Stimulated activated CD8-positive, alpha-beta memory T cell treated with anti-CD3 and anti-CD28 coated beads, Interleukin-7, amount 100 ng/mL, for 1 hour (primary cell): ENCODE measurements at places on chromosomes 13 and 19.

GRCh38 chr19:22595918-22596341 lies 38.2 kb upstream of the ZNF492 start:
- no peak for DNase-seq

GRCh38 chr19:13342672-13343071 lies 163.6 kb downstream of the CACNA1A start:
- DNase-seq = no peak

- DNase-seq = no peak
Measured at GRCh38 chr13:111215081-111216047, 100.3 kb downstream of the ARHGEF7 start.

- no peak for DNase-seq
Measured at GRCh38 chr13:84553227-84553626, 671.0 kb upstream of the SLITRK1 start.

GRCh38 chr19:19655641-19656343 lies 7.7 kb downstream of the ATP13A1 start:
- DNase-seq = no peak

- no peak for DNase-seq
Measured at GRCh38 chr13:30819136-30819888, 84.0 kb downstream of the ALOX5AP start.

DNA sequence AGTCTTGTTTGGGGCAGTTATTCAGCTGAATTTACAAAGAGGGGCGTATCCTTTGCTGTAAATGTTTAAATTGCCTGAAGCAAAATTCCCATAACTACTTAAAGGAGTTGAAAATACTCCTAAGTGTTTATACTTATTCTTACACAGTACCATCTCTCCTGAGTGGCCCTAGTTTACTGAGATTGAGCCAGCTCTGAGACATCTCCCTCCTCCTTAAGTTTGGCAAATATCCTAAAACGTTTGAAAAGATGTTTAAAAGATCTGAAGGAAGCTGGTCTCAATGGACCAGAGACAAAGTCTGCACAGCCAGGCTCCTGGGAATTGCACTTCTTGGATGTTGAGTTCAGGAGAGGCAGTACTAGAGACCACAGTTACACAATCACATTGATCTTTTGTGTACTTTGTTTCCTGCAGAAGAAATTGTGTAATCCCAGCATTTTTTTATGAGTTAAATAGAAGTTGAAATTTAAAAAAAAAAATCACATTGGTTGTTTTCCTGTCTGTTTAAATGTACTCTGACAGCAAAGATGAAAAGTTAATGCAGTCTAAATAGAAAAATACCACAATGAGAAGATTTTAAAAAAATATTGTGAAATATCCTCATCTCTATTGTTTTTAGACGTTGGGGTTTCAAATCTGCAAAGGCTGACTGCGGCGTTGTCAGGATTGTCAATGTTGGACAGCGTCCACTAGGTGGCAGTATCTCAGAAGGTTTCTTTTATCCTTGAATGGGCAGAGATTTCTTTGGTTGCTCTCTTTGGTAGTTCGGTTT lies 20.7 kb downstream of the TNFSF11 start:
- peak; percentile 17 for DNase-seq

GRCh38 chr13:105127732-105128131 lies 1407.7 kb downstream of the EFNB2 start:
- DNase-seq = no peak

GRCh38 chr19:2048104-2048958 lies 2.7 kb downstream of the MKNK2 start:
- DNase-seq = no peak

DNA sequence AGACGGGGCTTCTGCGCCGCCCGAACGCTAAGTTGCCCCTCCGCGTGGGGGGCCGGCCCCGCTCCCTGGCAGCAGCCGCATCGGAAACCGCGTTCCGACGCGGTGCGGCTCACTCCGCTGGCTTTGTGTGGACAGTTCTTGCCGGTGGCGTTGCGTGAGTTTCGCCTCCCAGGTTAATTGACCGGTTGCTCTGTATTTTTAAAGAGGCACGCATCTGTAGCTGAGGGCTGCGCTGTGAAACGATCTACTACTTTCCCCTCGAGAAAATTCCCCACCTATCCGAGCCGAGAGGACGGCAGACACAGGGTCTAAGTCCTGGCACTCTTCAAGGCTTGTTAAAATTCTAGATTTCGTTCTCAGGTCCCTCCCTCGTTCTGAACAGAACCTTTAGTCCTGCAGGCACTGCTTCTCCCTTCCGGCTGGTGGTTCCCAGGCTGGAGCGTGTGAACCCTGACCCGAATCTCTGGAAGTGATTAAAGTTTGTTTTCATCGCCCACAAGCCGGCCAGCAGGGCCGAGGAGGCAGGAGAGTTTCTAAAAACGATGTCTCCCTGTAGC lies 933 bp downstream of the ARHGEF7 start:
- DNase-seq = no peak

GRCh38 chr19:3645067-3645396 lies 18.4 kb upstream of the CACTIN start:
- no peak for DNase-seq

GRCh38 chr19:29844891-29845573 lies 33.2 kb downstream of the CCNE1 start:
- peak; percentile 92 for DNase-seq

DNA sequence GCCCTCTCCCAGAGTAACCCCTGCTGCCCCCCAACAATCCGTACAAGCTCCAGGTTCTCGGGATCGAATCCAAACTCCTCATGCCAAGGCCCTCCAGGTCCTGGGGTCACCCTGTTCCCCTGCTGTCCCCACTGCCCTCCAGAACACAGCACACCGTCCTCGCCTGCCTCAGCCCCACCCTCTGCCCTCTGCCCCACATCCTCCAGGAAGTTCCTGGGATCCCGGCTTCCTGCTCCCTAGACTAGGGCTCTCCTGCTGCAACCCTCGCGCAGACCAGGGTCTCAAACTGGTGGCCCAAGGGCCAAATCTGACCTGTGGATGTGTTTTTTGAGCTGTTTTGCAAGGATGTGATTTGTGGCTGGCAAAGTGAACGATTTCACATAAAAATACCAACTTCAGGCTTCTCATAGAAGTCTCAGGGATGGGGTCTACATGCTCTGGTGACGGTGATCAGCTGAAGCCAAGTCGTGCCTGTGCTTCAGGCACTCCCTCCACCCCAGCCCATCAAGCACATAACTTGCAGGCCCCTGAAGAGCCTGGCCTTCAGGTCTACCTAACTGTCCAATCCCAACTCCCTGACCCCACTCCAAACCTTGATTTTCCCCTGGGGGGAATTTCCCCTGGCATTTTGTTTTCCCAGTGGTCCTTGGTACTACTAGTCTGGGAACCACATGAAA lies 1.8 kb downstream of the RABAC1 start:
- DNase-seq = no peak

DNA sequence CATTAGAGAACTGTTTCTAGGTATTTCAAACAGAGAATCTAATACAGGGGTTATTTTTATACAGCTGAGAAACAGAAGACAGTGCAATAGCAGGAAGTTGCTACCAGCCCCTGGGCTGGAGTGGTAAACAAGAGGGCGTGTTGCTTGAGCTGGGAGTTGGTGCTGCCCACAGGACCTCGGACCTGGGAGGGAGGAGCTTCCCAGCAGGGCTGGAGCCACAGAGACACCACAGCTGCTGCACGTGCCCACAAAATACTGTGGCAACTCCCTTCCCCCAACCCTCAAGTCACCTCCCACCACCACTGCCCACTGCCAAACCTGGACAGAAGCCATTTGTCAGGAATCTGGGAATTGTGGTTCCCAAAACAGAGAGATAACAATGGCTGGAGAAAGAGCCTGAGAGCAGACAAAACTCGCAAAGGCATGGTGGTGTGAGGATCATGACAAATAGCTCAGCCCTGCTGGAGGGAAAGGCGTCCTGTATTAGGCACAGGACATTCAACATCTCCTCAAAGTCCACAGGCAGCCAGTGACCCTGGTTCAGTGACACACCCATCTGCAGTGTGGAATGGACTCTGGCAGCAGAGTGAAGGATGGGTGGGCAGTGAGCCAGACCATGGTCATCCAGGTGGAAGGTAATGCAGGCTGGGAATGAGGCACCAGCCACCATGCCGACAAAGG lies 57.2 kb downstream of the SPATA13 start:
- no peak for DNase-seq

DNA sequence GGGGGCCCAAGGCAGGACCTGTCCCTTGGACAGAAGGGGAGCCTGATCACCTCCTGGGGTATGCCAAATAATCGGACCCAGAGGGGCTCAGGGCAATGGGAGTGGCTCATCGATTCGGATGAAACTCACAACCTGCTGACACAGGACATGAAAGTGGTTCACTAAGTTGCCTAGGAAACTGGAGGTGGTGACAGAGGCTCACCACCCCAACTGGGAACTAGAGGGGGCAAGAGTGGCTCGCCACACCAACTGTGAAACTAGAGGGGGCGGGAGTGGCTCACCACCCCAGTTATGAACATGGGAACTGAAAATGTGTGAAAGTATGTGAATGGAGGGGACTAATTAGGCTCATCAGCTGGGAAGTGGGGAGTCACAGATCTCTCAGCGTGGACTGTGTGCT lies 46.3 kb upstream of the ZNF737 start:
- DNase-seq = no peak
